ENCODE measurements at places on chromosomes 4 and X. TPM values are rescaled to one million over a fixed set of nuclear protein-coding genes. Genes with fewer than 3 reads are reported as not detected.

The ATP2B3 gene
- 0.29 TPM for total RNA-seq

The KLHL34 gene
- 0.43 TPM for total RNA-seq

The RTL9 gene
- total RNA-seq: 0.38 TPM

The CFAP47 gene
- total RNA-seq: not detected

The CXXC4 gene
- total RNA-seq: 43.8 TPM

The ATP1B4 gene
- 0.10 TPM for total RNA-seq

The F8A2 gene
- not detected for total RNA-seq

The CITED1 gene
- total RNA-seq: 5.6 TPM

GRCh38 chr4:72954811-72955210 lies 114.7 kb downstream of the COX18 start:
- ATAC-seq: no peak

DNA sequence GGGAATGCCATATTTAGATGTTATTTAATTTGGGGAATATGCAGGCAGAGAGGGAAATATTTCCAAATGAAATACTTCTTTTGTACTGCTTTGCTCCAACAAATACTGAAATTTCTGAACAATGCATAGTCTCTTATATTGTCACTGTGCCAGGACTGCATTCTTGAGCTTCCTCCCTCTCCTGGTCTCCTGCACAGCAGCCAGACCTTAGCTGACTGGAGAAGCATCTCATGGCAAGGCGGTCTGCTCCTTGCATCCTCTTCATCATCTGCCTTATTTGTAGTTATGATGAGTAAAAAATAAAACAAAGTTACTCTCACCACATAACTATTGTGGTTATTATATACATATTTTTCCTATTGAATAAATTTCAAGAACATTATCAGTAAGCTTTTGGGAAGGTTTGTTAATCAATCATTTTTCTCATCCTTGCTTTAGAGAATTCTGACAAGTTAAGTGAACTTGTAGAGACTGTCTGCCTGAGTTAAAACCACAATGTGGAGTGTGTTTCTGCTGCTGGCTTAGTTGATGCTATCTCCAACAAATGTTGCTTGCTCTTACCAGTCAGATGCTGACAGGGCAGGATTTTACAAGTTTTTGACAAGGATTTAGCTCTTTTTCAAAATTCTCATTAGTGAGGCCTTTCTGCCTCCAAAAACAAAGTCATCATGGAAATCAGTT lies 153.6 kb downstream of the SOWAHB start:
- ATAC-seq: no peak

DNA sequence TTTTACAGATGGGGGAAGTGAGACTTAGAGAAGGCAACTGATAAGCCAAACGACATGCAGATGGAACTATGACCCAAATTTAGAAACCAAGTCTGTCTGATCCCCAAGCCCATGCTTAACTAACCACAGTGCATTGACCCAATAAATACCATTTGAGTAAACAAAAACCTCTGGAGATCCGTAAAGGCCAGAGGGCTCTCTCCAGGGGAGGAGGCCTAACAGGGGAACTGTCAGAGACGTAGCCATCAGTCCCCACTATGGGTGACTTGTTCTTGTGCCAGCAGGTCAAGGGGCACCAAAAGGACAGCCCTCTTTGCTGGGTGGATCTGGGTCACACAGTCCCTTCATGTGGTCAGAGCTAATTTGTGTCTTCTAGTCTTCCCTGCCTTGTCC lies 420.2 kb downstream of the BCOR start:
- no peak for ATAC-seq

DNA sequence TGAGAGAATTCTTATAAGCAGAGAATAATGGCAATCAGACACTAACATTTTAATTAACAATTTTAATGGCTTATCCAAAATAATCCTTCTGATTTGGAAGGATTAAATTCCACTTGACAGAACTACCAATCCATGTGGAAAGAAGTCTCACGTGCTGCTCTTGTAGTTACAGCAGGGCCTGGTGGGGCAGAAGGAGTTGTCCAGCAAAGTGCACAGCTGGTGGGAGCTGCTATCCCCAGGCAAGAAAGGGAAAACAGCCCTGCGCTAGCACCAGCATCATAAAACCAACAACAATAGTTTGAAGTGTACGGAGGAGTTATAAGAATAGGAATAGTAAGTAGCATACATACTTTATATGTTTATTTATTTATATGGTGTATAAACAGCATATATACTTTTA lies 127.4 kb upstream of the TRIM2 start:
- ATAC-seq: no peak

- ATAC-seq: no peak
Observed at GRCh38 chr4:153603835-153604234, 80.2 kb upstream of the TLR2 start.

Data from motor neuron (in vitro differentiated cells).